KG1 (cell line): ENCODE measurements at places on chromosomes 4 and X.
A peak's percentile ranks its signal among the peaks of the same experiment; 100 is the strongest.

GRCh38 chr4:72377491-72378194 is 191.4 kb downstream of the ADAMTS3 start:
- DNase-seq = no peak

DNA sequence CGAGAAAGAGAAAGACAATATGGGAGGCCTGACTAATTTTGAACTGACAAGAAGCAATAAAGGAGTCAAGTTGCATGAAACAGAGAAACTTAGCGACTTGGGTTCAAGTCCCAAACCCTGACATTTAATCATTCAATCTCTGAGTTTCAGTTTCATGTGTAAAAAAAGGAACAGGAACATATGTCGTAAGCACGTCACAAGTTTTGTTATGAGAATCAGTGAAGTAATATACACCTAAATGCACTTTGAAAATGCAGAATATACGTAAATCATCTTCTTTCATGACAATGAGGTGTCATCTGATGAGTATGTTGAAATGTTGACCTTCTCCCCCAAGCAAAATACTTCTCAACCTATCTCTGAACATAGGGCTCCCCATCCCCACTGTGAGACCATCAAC is 10.4 kb downstream of the ACOT9 start:
- no peak for DNase-seq

- DNase-seq = no peak
Observed at GRCh38 chr4:144799486-144799885, 153.5 kb downstream of the HHIP start.

DNA sequence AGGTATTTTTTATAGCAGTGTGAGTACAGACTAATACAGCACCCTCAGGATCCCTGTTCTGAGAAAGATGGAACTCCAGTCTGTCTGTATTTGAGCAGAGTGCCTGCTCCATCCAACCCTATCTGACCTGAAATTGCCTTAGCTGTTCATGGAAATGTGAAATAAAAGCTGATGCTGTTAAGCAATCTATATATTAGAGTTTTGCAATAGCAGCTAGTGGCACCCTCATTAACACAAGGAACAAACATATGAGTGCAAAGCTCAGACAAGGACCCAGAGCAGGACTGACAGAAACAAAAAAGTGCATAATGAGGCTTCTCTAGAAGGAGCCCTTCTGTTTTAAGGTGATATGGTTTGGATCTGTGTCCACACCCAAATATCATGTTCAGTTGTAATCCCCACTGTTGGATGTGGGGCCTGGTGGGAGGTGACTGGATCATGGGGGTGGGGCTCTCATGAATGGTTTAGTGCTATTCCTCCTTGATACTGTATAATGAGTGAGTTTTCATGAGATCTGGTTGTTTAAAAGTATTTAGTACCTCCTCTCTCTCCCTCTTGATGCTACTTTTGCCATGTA is 272.9 kb upstream of the KLF3 start:
- no peak for DNase-seq

- peak; percentile 76 for DNase-seq
Observed at GRCh38 chr4:81491943-81492342, 20.2 kb upstream of the RASGEF1B start.

- DNase-seq = no peak
Observed at GRCh38 chrX:131595120-131595519, 51.2 kb downstream of the OR13H1 start.

DNA sequence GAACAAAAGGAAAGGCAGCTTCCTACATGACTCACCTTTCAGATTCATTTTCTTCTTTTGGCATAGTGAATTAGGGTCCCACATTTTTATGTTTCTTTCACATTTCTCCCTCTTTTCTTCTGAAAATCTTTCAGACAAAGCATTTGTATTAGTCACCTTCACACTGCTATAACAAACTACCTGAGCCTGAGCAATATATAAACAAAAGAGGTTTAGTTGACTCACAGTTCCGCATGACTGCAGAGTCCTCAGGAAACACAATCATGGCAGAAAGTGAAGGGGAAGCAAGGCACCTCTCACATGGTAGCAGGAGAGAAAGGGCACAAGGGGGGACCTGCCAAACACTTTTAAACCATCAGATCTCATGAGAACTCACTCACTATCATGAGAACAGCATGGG is 36.9 kb downstream of the MAGEA9 start:
- DNase-seq = no peak

DNA sequence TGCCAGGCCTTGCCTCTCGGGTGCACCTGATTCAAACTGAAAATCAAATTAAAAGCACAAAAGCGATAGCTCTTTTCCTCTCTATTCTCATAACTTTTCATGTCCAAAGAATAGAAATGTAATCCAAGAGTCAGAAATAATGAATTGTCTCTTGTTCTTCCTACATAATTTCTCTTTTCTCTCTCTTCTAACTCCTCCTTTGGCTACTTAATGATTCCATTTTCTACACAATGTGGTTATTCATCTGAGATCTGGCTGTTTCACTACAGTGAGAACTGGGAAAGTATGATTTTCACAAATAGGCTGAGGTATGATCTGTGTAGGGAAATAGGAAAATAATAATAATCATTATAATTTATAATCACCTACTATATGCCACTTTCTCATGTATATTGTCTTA is 703.5 kb downstream of the PDHA2 start:
- no peak for DNase-seq

- no peak for DNase-seq
Observed at GRCh38 chrX:104803219-104803618, 237.2 kb downstream of the IL1RAPL2 start.

DNA sequence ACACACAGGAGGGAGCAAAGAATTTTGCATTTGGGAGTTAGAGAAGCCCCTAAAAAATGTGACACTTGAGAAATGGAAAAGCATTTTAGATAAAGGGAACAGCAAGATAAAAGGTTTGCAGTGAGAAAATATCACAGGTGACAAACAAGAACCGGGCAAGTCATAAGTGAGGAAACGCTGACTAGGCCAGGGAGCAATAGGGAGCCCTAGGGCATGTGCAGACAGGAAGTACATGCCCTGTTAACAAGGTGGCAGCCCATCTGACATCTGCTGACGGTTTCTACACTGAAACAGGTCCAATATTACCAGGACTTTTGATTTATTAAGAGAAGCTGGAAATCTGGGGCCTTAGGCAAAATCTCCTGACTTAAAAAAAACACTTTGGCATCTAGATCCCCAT is 4.0 kb upstream of the IL13RA1 start:
- DNase-seq = no peak

DNA sequence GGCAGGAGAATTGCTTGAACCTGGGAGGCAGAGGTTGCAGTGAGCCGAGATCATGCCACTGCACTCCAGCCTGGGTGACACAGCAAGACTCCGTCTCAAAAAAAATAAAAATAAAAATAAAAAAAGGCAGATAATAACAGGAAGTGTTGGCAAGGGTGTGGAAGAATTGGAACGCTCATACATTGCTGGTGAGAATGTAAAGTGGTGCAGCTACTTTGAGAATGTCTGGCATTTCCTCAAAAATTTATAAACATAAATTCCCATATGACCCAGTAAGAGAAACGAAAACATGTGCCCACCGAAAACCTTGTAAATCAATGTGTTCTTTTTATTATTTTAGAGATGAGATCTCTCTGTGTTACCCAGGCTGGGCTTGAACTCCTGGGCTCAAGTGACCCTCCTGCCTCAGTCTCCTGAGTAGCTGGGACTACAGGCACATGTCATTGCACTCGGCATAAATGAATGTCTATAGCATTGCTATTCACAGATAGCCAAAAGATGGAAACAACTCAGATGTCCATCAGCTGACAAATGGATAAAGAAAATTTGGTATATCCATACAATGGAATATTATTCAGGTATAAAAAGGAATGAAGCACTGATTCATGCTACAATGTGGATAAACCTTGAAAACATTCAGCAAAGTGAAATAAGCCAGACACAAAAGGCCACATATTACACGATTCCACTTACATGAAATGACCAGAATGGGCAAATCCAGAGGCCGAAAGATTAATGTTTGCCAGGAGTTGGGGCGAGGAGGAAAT is 63.7 kb upstream of the PLAC1 start:
- no peak for DNase-seq

DNA sequence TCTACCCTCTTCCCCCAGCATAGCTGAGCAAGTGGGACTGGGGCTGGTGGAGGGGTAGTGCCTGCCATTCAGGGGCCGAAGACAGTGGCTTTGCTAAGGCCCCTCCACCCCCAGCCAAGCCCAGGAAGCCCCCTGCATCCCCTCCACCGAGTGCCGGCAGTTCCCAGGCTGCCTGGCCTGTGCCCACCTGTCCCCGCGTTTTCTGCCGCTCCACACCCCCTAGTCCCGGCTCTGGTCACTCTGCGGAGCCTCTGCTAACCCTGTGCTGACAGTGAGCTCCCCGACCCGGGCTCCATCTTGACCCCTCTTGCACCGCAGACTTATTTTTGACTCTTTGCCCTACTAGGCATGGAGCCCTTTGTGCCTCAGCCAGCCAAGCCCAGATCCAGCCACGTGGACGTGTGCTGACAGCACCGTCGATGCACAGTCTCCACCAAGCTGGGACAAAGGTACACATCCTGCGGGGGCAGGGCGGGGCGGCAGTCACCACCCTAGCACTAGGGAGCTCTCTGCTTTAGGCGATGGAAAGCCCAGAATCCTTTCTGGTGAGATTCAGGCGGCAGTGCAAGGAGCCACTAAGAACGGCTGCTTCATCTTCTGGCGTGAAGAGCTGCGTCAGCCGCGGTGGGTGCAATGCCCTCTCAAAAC is 96.6 kb downstream of the PHKA2 start:
- no peak for DNase-seq

DNA sequence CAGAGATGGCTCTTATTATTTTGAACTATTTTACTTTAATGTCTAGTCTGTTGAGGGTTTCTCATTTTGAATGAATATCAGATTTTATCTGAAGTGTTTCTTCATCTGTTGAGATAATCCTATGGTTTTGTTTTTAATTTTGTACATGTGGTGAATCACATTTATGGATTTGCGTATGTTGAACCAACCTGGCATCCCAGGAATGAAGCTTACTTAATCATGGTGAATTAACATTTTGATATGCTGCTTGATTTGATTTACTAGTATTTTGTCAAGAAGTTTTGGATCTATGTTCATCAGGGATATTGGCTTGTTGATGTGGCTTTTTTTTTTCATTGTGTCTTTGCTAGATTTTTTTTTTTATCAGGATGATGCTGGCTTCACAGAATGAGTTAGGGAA is 2390.9 kb downstream of the PCDH7 start:
- DNase-seq = no peak

DNA sequence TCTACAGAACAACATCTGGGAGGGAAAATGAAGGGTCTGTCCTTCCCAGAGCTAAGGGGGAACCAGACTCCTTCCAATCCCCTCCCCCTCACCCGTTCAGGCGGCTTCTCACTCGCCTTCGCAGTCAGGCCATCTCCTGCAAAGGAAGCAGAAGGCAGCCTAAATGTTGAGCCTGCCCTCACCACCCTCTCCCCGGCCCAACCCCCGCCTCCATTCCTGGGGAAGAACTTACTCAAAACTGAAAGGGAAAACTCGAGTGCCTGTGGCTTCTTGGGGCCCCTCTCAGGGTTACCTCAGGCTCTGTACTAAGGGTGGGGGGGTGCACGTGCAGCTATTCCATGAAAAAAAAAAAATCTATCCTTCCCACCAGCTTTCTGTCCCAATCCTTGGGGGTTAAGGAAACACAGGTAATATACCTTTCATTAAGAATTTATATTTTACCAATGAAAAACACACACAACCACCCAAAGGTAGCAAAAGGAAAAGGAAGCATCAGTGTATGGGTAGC is 2.4 kb downstream of the ZMYM3 start:
- DNase-seq = no peak

- DNase-seq = no peak
Observed at GRCh38 chr4:5878359-5878758, 14.5 kb downstream of the CRMP1 start.

DNA sequence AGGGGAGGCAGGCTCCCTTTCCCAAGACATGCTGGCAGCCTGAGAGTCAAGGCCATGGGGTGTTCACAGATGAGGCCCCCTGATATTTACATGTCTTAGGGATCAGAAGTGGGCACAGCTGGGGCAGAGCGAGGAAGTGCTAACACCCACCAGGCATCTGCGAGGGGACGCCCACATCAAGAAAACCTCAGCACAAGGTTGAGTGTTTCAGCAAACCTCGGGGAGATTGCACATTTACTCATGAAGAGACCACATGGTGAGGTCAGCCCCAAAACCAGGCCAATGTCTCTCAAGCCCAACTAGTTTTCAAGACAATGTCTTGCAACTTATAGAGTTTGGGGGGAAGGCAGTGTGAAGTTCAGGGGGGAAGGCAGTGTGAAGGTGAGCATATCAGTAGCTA is 55.2 kb downstream of the CLNK start:
- no peak for DNase-seq

- no peak for DNase-seq
Observed at GRCh38 chr4:53281438-53281837, 84.4 kb downstream of the SCFD2 start.

DNA sequence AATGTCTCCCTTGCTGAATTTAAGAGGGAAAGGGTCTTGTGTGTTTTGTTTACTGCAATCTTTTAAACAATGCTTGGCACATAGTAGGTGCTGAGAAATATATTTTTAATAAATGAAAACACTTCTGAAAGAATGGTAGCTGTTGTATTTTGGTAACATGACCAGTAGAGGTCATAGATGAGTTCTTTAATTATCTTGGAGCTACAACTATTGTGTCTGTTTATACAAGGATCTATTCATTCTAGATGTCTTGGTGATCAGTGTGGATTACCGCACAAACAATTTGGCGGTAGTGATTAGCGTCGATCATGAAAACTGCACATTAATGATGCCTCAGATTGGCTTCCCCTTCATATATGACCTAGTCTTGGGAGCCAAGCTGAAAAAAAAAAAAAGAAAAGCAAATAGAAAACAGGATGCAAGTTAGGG is 21.4 kb upstream of the SCRG1 start:
- no peak for DNase-seq

DNA sequence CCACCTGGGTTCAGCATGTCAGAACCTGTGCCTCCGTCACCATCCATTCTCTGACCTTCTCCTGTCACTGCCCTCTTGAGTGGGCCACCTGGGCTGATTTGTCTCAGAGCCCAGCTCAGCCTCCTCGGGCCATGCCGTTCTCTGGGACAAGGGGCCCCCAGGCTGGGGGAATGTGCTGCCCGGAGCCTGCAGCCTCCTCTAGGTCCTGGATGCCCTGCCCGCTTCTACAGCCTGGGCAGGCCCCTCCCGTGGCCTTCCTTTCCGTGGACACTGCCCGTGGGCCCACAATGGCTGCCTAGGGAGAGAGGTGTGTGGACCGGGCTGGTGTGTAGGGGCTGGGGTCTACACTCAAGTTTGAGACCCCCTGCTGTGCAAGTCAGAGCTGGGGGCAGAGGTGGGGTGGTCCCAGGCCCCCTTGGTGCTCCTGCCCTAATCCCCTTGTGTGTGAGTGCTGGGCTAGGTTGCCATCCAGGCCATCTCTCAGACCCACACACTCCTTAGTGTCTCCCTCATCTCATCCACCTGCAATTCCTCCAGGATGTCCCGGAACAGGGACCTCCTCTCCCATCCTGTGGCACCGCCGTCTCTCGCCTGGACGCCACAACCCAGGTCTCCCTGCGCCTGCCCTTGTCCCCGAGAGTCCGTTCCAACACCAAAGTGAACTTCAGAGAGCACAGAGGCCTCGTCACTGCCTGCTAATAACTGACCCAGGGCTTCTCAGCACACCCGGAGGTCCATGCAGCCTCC is 12.4 kb downstream of the PSAPL1 start:
- no peak for DNase-seq

GRCh38 chr4:81505726-81506125 is 34.0 kb upstream of the RASGEF1B start:
- no peak for DNase-seq
